ENCODE measurements at places on chromosomes 5 and 9.
A peak's percentile ranks its signal among the peaks of the same experiment; 100 is the strongest.

- DNase-seq, result no peak
These were observed 209.4 kb downstream of the GLIS3 start for GRCh38 chr9:4090491-4090890.

- no peak for DNase-seq
These were observed 56.5 kb upstream of the JADE2 start for GRCh38 chr5:134468921-134469400.

- DNase-seq, result no peak
These were observed 73.6 kb downstream of the EPB41L4B start for GRCh38 chr9:109247228-109247627.

- no peak for DNase-seq
These were observed 134.1 kb downstream of the RGS3 start for GRCh38 chr9:113597390-113598241.

DNA sequence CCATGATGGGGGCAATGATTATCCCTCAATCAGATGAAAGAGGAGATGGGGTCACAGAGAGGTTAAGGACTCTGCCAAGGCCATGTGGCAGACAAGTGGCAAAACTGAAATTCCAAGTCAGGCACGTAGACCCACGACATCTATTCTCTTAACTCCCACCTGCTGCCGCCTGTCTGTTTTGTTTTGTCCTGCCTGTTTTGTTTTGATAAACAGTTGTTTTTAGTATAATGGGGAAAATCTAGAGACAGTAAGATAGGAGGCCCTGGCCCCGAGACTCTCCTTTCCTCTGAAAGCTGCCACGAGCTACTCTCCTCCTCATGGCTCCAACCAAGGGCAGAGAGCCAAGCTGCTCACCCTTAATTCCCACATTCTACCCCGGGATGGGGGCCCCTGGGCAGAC lies 4.9 kb downstream of the FSTL4 start:
- DNase-seq, result no peak

- no peak for DNase-seq
These were observed 302.4 kb upstream of the FAM174A start for GRCh38 chr5:100232736-100233135.

- peak; percentile 29 for DNase-seq
These were observed 13.0 kb downstream of the CCNH start for GRCh38 chr5:87399720-87400119.

DNA sequence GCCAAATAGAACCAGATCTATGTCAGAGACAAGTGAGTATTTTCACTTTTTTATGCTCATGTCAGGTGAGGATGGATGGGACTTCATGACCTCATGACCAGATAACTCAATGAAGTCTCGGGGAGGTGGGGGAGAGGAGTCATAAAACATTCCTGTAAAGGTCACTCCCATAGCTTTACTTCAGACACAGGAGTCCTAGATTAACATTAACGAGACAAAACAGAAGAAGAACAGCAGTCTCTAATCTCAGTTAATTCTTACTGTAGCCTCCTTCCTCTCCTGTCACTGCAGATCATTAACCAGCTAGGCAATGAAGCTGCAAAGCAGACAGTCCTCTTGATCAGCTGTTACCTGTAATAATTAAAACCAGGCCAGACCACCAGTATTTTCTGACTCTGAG lies 11.2 kb downstream of the CRHBP start:
- DNase-seq, result no peak

DNA sequence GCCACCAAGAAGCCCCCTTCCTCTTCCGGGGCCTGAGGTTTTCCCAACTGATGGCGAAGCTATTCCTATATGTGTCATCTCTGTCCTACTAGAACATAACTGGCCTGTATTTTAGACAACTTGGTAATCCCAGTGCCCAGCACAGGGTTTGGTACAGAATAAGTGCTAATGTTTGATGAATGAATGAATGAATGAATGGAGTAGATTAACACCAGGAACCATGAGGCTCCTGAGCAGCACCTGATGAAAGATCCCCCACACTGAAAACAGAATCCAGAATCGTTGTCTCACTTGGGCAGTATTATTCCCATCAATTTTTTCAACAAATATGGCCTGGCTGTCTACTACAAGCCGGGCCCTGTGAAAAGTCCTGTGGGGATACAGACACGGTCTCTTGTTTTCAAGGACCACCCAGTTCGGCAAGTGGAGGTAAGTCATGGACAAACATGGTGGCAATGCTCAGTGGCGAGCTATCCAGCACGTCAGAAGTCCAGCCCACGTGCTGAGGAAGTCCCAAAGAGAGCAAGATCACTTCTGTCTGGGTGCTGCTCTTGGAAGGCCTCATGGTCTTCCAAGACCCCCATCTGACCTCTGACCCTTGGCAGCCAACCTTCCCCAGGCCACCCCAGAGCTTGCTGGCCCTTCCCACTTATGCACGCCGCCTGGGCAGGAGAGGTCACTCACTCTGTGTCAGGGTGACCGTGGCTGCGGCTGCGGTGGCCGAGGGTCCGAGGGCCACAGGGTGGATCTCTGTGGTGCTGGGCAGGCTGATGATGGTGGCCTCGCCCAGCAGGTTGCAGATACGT lies 1.0 kb downstream of the NAIF1 start:
- no peak for DNase-seq

GRCh38 chr5:80860924-80861613 lies 99.1 kb upstream of the RASGRF2 start:
- no peak for DNase-seq

GRCh38 chr9:119365291-119366027 lies 3.8 kb downstream of the BRINP1 start:
- peak; percentile 22 for DNase-seq

DNA sequence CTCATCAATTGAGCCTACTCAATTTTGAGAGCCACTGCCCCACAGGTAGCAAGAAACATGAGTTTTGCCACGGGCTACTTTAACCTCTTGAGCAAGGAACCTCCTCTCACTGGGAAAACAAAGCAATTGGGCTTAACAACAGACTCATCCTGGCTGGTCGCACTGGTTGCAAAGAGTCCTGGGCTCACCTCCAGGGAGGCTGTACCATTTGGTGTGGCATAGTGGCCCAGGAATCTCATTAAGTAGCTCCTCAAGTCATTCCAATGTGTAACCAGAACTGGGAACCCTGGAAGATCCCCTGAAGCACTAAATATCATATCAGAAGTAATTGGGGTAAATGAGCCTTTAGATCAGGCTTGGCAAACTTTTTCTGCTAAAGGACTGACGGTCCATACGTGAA lies 78.5 kb downstream of the MYO10 start:
- DNase-seq, result no peak

GRCh38 chr9:14769230-14769571 lies 46.7 kb upstream of the CER1 start:
- no peak for DNase-seq

- DNase-seq, result peak; percentile 86
These were observed 80.2 kb downstream of the DOCK2 start for GRCh38 chr5:169717288-169717687.

DNA sequence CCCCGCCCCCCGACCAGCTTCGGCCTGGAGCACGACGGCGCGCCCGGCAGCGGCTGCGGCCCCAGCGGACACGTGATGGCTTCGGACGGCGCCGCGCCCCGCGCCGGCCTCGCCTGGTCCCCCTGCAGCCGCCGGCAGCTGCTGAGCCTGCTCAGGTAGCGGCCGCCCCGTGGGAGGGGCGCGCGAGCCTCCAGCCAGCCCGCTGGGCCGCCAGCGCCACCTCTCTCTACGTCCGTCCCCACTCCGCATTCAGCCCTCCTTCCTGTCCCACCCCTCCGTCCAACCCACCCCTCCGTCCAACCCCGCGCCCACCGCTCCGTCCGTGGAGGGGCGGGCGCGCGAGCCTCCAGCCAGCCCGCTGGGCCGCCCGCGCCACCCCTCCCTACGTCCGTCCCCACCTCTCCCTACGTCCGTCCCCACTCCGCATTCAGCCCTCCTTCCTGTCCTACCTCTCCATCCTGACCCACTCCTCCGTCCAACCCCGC lies 6.5 kb downstream of the ADAMTS13 start:
- DNase-seq, result no peak

DNA sequence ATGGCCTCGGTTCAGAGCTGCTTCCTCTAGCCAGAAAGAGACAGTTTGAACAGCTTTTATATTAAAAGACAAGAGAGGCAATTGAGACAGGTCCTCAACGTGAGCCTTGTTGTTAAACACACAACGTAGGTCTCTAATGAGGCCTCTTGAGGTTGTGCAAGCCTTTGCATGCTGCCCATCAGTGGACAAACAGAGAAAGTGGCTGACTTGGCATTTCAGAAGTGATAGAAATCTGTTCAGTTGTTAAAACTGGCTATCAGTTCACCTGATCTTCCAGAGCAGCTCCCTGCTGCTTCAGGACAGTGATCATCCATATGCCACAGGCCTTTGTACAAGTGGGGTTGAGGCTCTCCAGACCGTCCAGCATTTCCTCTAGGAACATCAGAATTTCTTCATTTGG lies 58.8 kb downstream of the MROH2B start:
- no peak for DNase-seq

- DNase-seq, result no peak
These were observed 14.4 kb downstream of the TRPM3 start for GRCh38 chr9:71106992-71107391.

DNA sequence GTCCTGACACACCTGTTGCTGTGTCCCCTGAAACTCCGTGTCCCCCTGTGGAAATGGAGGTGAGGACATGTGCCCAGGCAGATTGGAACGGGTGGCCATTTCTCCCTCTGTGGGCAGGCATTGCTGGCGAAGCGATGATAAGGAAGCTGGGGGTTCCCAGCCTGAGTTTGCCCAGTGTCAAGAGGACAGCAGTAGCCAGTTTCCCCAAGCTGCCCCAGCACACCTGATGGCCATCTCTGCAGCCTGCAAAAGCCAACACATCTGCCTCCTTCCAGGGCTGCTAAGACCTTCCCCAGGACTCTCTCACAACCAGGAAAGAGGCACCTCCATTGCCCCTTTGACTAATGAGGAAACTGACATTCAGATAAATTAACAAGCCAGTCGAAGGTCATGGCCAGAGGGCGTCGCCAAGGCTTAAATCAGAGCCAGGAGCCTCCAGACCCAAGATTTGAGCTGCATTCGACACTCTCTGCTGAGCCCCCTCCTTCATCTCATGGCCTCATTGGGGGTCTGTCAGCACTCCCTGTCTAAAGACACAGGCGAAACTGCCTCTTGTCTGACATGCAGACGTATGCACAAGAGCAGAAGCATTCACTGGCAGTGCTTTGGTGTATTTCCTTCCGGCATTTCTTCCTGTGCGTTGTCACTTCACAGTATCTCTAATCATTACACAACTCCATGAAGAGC lies 10.4 kb upstream of the WNK2 start:
- peak; percentile 33 for DNase-seq

DNA sequence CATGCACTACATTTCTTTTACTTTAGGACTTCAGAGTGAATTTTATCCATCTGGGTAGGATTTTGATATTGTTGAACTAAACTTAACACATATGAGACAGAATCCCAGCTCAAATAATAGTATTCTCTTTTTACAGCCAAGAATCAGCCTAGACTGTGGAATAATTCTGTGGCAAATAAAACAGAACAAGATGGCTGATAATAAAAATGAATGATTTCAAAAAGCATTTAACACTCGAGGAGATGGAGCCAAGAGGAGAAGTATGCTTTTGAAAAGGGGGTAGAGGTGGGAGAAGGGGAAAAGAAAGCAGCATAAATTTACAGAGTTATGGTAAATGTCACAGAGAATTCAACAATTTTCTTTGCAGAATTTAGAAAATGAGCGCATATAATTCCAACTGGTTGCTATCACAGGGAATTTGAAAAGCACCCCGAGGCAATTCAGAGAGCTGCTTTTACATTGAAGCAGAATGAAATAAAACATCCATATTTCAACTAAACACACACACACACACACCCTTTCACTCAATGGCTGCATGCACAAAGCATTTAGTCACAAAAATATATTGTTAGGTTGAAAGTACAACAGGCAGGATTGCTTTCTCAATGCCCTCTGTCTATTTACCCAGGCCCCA lies 60.2 kb upstream of the DMAC1 start:
- no peak for DNase-seq

DNA sequence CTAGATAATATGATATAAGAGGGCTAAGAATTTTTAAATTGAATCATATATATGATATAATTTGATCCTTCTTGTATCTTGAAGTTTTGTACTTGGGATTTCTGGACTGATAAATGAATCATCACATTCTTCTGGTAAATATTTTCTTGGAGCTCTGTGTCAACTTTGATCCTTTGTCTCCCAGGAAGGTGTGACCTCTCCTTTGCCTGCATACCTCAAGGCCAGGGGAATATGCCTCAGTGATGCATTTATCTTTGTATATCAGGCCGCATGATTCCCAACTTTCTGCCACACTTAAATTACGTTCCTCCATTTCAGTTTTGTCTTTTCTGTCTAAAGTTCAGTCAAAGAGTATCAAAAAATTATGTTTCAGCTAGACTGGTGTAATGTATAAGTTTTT lies 101.2 kb downstream of the NLN start:
- DNase-seq, result no peak

GRCh38 chr9:121823451-121824169 lies 172.2 kb downstream of the DAB2IP start:
- DNase-seq, result no peak

DNA sequence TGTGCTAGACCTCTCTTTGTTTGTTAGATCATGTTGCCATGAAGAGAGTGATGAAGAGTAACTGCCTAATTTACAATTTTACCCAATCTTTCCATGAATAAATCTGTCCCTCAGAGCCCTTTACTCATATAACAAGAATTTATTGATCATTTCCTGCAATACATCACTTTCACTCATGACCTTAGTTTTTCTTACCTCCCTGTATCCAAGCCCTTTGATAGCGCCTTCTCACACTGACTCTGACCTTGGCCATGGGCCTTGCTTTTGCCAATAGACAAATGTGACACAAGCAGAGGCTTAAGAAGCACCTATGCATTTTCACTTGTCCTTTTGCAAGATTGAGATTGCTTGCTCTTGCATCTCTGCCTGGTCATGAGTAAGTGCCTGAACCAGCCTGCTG lies 288.1 kb downstream of the NNT start:
- DNase-seq, result no peak

- no peak for DNase-seq
These were observed 15.3 kb downstream of the PPARGC1B start for GRCh38 chr5:149745212-149745942.

DNA sequence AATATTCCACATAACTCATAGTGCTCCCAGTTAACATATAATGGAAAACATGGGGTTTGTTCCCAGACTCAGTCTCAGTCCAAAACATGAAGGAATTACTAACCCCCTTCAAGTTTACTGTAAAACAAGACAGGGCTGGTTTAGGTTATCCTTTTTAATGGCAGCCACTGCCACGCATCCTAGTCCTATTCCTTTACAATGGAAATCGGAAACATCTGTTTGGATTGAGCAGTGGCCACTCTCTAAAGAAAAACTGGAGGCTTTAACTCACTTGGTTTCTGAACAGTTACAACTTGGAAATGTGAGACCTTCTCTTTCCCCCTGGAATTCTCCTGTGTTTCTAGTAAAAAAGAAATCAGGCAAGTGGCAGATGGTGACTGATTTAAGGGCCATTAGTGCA lies 609.9 kb upstream of the ACO1 start:
- DNase-seq, result no peak
